ENCODE measurements at places on chromosomes 2 and 18. TPM values are rescaled to one million over a fixed set of nuclear protein-coding genes. Genes with fewer than 3 reads are reported as not detected.
A peak's percentile ranks its signal among the peaks of the same experiment; 100 is the strongest.

ACMSD gene
- not detected for total RNA-seq

GRCh38 chr2:65319072-65319673 lies 91.5 kb downstream of the ACTR2 start:
- no peak for DNase-seq

DNA sequence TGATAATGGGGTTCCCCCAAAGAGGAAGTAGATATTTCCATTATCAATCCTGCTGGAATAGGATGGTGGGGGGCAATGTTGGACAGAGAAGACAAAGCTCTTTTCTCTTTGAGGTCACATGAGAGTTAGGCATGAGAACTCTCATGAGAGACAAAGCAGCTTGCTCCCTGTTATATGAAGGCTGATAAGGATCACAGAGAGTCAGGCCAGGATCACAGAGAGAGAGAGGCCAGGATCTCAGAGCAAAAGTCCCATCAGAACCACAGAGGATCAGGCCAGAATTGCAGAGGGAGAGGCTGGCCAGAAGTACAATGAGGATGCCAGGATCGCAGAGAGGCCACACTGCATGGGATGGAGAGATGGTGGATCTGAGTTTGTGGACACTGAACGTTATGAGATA lies 457.1 kb downstream of the LPIN1 start:
- no peak for DNase-seq

- DNase-seq, result no peak
Observed at GRCh38 chr2:74079522-74080341, 68.0 kb downstream of the BOLA3 start.

GYPC gene
- 191 TPM for total RNA-seq

BUB1 gene
- total RNA-seq, result 2.4 TPM

DNA sequence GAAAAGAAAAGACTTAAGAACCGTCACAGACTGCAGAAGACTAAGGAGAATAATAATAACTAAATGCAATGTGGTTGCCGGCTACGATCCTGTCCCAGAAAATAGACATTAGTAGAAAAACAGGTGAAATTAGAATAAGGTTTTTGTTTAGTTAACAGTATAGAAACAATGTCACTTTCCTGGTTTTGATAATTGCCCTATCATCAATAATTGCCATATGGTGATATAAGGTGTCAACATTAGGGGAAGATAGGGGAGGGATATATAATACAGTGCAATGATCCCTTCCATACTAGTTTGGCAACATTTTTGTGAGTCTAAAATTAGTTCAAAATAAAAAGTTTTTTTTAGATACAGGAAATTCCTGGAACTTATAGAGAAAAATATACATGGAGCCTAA lies 144.8 kb downstream of the SATB2 start:
- no peak for DNase-seq

GRCh38 chr2:75787532-75788132 lies 76.9 kb upstream of the GCFC2 start:
- DNase-seq, result no peak

GRCh38 chr2:159003555-159003954 lies 35.1 kb downstream of the TANC1 start:
- no peak for DNase-seq

CYTIP gene
- 425 TPM for total RNA-seq

DNA sequence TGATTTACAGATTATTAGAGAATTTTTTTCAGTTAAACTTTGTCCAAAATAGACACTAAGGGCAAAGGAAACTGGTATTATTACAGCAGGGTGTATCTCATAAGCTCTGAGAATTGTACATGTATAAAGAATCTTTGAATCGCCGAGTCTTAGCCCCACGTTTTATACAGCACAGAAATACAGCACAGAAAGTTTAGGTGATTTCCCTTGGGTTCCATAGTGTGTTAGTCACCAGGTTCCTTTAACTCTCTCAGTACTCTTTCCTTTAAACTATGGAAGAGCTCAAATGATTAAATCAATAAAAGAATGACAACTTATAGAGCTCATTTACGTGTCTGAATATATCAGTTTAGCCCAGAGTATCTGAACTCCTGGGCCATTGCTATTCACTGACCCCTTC lies 256.8 kb downstream of the NEDD4L start:
- no peak for DNase-seq

- no peak for DNase-seq
Observed at GRCh38 chr2:238771218-238771617, 76.7 kb upstream of the TWIST2 start.

GRCh38 chr2:207235621-207236020 lies 69.9 kb upstream of the KLF7 start:
- no peak for DNase-seq

DNA sequence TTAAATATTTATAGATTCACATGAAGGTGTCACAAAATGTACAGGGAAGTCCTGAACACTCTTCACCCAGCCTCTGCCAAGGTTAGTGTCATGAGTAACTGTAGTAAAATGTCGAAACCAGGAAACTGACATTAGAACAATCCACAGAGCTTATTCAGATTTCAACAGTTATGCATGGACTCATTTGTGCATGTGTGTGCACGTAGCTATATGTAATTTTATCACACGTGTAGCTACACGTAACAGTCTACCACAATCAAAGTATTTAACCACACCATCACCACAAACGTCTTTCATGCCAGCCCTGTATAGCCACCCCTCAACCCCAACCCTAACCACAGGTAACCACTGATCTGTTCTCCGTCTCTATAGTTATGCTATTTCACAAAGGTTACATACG lies 211.7 kb upstream of the REV1 start:
- DNase-seq, result no peak

FKBP7 gene
- total RNA-seq, result 0.69 TPM

GRCh38 chr2:170101789-170102188 lies 76.2 kb upstream of the MYO3B start:
- no peak for DNase-seq

DNA sequence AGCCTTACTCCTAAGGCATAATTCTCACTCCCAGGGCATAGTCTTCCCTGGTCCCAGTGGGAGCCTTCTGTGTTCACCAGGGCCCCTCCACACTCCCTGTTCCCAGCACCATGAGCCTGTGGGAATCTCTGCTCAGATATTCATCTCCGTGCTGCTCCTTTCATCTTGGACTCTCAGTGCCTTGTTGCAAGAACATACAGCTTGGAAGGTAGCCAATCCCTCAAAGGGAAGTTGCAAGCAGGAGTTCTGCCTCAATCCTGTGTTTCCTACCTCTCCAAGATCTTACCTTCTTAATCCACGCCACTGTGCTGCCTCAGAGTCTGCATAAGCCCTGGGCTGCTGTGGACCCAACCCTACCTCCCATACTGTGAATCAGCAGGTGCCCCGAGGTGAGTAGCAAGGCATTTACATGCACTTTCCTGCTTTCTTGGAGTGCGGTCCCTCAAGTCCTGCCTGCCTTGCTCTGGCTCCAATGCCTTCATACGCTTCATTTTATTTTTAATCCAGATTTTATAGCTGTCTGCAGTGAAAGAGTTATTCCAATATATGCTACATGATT lies 413.8 kb upstream of the RAB6C start:
- no peak for DNase-seq

GRCh38 chr2:46796031-46796430 lies 119.6 kb downstream of the MCFD2 start:
- no peak for DNase-seq

DNA sequence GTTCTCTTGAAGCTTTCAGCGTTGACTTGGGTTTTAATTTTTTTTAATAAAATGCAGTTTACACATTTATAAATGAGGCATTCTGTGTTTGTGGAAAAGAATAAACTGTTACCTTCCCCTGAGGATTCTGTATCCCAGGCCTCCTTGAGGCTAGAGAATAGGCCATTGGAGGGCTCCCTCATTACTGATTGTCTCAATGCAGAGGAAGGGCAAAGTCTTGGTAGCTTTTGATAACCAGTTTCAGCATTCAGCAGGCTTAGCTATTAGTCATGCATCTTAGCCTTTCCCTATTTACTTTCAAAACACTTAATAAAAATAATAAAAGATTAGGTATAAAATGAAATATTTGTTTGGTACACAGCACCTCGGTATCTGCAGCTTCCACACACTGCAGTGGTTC lies 58.1 kb upstream of the OTX1 start:
- DNase-seq, result no peak

ST8SIA5 gene
- total RNA-seq, result not detected

COBLL1 gene
- total RNA-seq, result 0.76 TPM

GKN2 gene
- total RNA-seq, result not detected

- no peak for DNase-seq
Observed at GRCh38 chr2:29902356-29902755, 19.0 kb downstream of the ALK start.

GRCh38 chr2:165467921-165468320 lies 1.6 kb upstream of the CSRNP3 start:
- no peak for DNase-seq

- no peak for DNase-seq
Observed at GRCh38 chr18:10913919-10914318, 235.4 kb downstream of the PIEZO2 start.

DNA sequence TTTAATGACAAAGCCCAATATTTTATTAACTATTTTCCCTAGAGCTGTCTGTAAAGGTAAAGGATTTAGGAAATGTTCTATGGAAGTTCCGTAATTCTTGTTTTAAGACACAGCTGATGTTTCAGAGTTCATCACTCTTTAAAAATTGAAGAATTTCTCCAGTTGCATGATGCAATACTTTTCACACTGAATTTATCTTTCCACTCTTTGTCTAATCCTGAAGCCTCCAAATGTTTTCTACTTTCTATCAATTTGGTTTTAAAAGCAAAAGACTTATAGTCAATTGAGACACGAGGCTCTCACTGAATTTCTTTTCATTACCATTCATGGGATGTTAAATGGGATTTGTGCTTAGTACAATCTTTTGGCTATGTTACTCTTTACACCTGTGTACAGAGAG lies 223.2 kb downstream of the TDRD15 start:
- no peak for DNase-seq

DNA sequence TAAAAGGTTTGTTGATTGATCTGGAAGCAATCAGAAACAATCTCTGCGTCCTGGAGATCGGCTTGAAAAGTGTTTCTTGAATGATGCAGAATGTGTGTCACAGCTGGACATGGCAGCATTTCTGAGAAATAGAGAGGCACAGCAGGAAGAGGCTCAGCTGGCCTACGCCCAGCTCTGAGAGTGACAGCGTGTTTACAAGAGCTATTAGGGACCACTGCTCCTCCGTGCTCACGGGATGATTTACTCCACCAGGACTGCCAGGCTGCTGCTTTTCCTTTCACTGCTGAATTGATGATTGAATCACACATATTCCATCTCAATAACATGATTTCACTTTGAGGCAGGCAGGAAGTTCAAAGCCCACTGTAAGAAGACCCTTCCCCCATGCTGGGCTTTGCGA lies 62.8 kb downstream of the GALNT14 start:
- no peak for DNase-seq

DNA sequence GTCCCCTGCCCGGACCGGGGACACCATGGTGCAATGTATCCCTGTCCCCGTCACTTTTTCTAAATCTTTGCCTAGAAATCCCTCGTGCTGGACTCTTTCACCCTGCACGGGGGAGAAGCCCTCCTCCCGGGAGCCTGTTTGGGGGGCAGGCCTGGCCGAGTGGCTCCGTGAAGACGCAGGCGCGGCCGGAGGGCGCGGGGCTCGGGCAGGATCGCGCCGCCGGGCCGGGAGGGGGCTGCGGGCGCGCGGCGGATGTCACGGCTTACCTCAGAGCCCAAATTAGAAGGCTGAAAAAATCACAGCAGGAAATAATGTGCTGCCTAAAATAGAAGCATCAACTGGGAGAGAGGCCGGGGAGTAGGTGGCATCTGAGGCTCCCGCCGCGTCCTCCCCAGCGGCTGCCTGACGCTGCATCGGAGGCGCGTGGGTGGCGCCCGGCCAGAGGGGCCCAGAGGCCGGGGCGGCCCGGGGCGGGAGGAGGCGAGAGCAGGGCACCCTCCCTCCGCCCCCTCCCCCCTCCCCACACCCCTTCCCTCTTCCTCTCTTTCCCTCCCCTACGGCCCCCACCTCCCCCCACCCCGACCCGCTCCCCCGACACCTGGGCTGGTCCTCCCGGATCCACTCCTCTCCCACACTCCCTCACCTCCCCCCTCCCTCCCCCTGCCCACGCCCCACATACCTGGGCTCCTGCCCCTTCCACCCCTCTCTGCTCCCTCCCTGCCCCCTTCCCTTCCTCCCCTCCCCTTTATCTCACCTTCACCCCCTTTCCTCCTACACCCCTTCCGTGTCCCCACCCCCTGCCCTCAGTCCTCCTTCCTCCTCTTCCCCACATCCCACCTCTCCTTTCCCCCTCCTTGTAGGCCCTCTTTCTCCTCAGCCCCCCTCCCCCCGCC lies 51.9 kb downstream of the SLC4A1AP start:
- peak; percentile 27 for DNase-seq

EEF1B2 gene
- total RNA-seq, result 1,147 TPM

SLC4A5 gene
- total RNA-seq, result 5.7 TPM

- no peak for DNase-seq
Observed at GRCh38 chr2:180905461-180905860, 74.9 kb upstream of the UBE2E3 start.

DNA sequence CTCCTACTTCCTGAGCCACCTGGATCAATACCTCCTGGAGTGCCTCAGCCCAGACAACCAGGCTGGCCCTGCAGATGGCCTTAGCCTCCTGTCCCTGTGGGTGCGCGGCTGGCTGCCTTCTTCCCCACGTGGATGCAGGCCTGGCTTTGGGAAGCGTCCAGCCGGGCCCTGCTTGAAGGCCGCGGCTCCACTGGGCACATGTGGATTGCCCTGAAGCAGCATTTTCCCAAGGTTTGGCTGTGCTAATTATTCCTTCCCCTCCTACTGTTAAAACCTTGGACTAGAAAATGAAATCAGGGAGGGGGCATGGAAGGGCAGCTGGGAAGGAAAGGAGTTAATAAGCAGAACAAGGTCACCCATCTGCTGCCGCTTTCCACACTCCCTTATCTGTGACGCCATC lies 143.0 kb upstream of the GATA6 start:
- no peak for DNase-seq

DNA sequence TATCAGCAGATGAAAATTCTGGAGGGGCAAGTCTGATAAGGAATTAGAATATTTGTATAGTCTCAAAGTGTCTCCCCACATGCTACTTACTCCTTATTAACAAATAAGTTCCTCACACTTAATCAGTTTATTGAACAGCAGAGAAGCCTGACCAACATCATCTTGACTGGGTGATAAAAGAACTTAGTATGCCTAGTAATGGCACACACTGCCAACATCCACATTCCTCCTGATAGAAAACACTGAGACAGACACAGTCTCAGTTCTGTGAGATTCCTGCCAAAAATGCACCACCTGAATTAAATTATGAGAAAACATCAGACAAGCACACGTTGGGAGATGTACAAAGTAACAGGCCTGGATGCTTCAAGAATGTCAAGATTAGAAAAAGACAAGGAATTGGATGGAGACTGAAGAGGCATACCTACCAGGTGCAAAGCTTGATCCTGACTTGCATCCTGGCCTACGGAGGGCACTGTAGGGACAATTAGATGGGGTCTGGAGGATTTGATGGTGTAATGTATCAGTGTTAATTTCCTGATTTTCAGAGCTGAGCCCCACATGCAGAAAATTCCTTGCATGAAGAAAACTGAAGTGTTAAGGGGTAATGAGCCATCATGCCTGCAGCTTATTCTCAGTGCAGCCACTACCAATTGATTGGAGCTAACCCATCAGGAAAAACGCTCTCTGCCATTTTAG lies 200.4 kb upstream of the SH3BP4 start:
- DNase-seq, result no peak

Data from CD8-positive, alpha-beta T cell (primary cell).